Smooth muscle cell of the coronary artery (primary cell): ENCODE measurements at places on chromosomes 12 and 14. TPM values are rescaled to one million over a fixed set of nuclear protein-coding genes. Genes with fewer than 3 reads are reported as not detected.

CCDC177 gene
- under 0.01 TPM in 1 of 2 replicates, not detected in the other for total RNA-seq

KCNH5 gene
- total RNA-seq: under 0.01 and 0.15 TPM in 2 replicates

LMNTD1 gene
- 0.23 TPM in 1 of 2 replicates, not detected in the other for total RNA-seq

PRIMA1 gene
- not detected in 2 replicates for total RNA-seq

IL22 gene
- total RNA-seq: not detected in 2 replicates

LRRC10 gene
- total RNA-seq: not detected in 2 replicates

RNU4-1 gene
- total RNA-seq: under 0.01 and 55.9 TPM in 2 replicates

INTS13 gene
- total RNA-seq: 23.5 and 28.6 TPM in 2 replicates

GNB3 gene
- 1.7 and 1.8 TPM in 2 replicates for total RNA-seq

TNFRSF1A gene
- 54.4 and 102 TPM in 2 replicates for total RNA-seq

EVL gene
- 19.8 and 23.1 TPM in 2 replicates for total RNA-seq

TAS2R7 gene
- total RNA-seq: not detected in 2 replicates

AKAP5 gene
- 0.12 and 1.2 TPM in 2 replicates for total RNA-seq

ESPL1 gene
- 0.70 and 1.2 TPM in 2 replicates for total RNA-seq

RASAL1 gene
- not detected in 2 replicates for total RNA-seq

RPGRIP1 gene
- total RNA-seq: under 0.01 TPM in 1 of 2 replicates, not detected in the other
